Stimulated activated CD4-positive, alpha-beta T cell treated with anti-CD3 and anti-CD28 coated beads, TNF-alpha, amount 100 ng/mL, for 48 hours (primary cell): ENCODE measurements at places on chromosomes 2 and 18.

- DNase-seq: no peak
Measured at GRCh38 chr2:236876642-236877041, 209.0 kb upstream of the COPS8 start.

DNA sequence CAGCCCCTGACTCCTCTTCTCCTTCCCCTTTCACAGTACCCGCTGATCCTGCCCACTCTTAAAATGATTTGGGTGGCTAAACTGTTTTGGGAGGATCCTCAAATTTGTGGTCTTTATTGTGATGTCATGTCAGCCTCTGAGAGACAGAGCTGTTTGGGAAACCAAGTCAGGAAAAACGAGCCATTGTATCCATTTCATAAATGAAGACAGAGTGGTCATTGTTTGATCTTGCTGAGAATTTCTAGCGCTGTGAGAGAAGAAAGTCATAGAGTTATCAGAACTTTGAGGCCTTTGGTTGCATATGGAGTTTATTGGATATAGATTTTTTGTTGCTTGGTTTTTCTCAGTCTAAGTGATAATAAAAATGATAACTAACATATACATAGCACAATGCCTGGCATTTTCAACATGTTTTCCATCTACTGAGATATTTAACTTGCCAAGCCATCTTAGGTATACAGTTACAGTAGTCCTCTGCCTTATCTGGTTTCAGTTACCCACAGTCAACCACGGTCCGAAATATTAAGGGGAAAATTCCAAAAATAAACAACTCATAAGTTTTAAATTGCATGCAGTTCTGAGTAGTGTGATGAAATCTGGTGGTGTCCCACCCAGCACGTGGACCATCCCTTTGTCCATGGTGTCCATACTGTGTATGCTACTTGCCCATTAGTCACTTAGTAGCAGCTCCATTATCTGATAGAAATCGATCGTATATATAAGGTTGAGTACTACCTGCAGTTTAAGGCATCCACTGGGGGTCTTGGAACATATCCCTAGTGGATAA, 105.0 kb upstream of the RASGRP3 start:
- DNase-seq: no peak

GRCh38 chr18:49008716-49009115, 58.0 kb upstream of the SMAD7 start:
- no peak for DNase-seq

GRCh38 chr2:182589121-182589520, 126.9 kb upstream of the DNAJC10 start:
- no peak for DNase-seq

- no peak for DNase-seq
Measured at GRCh38 chr18:22324191-22325131, 93.3 kb downstream of the CTAGE1 start.

- no peak for DNase-seq
Measured at GRCh38 chr18:47800248-47800647, 130.2 kb downstream of the SMAD2 start.

DNA sequence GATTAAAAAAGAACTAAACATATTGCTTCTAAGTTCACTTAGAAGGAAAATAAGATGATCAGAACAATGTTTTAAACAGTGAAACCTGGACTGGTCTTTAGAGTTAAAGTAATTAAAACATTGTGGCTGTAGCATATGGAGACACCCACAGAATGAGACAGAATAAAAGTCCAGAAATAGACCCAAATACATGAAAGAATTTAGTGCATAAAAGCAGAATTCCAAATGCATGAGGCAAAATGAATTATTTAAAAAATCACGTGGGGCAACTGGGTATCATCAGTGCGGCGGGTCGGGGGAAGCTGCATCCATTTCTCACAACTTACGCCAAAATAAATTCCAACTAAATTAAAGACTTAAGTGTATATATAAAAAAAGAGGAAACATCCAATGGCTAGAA, 12.1 kb downstream of the RNF149 start:
- DNase-seq: no peak

DNA sequence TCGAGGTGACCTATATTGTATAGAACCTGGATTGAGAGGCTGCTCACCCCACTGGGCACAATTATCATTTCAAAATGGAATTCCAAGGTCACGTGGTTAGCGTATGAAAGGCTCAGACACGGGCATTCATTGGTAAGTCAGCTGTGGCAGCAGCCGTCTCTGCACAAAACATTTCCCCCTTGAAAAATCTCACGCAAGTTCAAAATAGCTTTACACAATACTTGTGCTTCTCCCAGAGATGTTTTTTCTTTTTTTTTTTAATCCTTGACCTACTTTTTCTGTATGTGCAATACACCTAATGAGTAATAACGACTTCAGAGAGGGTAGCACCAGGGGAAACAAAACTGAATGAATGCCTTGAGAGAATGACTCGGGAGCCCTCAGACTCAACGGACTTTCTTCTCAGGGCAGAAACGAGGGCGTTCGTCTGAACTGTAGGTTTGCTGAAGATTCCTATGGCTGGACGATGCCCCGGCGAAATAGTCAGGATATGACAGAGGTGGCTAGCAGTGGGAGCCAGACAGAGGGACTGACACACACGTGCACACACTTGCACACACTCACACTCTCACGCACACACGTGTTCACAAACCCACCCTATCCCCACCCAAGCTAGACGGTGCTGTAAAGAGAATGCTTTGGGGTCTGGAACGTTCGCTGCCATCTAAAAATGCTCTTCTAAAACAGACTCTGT, 77.8 kb downstream of the PDCL3 start:
- DNase-seq: no peak

DNA sequence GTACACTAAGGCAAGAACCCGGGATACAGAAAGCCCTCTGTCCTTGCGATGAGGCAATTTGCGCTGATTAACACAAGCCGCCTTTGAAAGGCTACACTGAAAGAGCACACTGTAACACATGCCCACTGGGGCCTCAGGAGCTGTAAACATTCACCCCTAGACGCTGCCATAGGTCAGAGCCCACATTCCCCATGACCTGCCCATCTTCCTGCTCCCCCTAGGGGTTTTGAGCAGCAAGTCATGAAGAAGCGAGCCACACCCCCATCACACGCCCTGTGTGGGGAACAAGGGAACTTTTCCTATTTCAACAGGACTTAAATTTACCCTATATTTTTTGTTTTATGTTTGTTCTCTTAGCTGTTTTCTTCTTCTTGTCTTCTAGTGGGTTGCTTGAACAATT, 47.8 kb upstream of the SLC4A10 start:
- no peak for DNase-seq

DNA sequence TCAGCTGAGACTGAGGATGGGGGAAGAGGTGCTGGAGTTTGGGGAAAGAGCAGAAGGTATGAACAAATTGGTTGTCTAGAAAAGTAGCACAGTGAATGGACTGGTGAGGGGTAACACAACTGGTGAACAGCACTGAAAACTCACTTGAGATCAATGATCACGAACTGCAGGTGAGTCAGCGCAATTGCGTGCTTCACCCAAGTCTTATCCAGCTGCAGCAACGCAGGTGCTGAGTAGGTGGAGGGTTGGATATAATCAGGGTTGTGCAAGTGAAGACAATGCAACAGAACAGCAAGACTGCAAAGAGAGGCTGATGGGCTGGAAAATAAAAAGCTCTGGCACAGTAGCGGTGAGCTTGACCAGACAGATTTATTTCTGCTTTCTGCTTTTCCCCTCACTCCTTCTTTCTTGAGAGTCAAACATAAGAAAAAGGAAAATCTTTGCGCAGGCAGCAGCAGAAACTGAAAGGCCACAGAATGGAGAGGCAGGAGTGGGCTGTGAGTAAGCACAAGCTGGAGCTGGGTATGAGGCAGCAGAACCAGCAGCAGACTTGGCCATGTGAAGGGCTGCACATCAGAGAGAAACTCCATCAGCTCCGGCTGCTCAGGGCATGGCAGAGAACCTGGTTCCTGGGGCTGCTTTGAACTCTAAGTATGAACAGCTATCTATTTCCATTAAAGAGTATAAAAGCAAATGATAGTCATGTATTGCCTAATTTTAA, 99.4 kb upstream of the ARL5A start:
- DNase-seq: no peak

- DNase-seq: no peak
Measured at GRCh38 chr2:1754461-1755170, 10.3 kb upstream of the PXDN start.

DNA sequence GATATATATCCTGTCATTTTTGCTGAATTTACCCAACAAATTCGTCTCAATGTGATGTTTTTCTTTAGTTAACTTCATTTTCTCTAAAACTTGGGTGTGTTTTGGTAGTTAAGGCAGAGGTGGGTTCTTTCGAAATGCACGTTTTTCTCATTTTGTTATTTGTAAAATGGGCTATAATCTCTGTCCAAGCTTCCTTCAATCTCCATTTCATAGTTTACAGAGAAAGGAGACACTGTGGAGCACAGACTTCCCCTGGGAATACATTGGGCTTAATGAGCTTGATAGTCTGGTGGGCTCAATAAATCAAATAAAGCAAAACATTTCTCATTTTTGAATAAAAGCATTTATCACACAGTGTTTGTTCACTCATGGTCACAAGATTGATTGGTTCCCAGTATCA, 145.1 kb downstream of the AGPS start:
- DNase-seq: no peak
